ENCODE measurements at places on chromosomes 11 and 22. TPM values are rescaled to one million over a fixed set of nuclear protein-coding genes. Genes with fewer than 3 reads are reported as not detected.

DNA sequence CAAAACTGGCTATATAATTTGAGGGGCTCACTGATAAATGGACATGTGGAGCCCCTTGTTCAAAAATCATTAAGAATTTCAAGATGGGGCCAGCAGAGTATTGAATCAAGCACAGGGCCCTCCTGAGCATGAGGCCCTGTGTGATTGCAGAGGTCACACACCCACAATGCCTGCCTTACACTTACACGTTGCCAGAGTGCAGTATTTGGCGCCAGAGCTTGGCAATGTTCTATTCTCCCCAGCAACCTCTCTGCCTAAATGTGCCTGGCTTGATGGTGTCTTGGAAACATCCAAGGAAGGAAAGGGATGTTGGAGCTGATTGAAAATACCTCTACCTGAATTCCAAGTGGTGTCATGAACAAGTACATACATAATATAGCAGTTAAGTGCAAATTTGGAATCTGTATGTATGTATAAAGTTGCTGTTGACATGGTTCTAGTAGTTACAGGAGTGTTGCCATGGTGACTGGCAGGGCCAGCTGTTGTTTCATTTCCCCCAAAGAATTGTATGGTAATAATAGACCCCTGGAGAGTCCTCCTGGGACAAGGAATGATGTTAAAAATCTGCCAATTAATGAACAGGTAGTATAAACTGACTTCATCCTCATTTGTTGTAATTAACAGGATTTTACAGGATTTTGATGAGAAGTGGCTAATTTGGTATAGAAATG is 205.7 kb upstream of the NAV2 start:
- DNase-seq: no peak

GRCh38 chr11:13110929-13111812 is 102.1 kb downstream of the RASSF10 start:
- DNase-seq: peak; percentile 64

SLC17A6 gene
- not detected for total RNA-seq

CBX6 gene
- total RNA-seq: 53.5 TPM

DNA sequence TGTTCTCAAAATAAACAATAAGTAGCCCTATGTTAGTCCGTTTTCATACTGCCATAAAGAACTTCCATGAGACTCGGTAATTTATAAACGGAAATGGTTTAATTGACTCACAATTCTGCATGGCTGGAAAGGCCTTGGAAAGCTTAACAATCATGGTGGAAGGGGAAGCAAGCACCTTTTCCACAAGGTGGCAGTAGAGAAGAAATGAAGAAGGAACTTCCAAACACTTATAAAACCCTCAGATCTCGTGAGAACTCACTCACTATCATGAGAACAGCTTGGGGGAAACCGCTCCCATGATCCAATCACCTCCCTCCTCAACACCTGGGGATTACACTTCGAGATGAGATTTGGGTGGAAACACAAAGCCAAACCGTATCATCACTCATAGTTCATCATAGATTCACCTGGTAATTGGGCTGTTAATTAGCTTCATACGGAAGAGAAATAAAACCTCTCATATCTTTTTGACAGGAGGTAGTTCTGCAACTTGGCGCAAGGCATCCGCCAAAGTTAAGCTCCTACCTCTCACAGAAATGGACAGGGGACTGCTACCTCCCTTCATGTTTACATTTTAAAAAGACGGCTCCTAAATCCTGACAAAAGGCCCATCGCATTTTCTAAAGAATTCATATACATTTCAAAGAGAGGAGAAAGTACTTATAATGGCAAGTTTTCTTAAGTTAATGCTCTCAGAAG is 49.0 kb downstream of the MUC15 start:
- no peak for DNase-seq

GRCh38 chr11:70477609-70478008 is 79.3 kb downstream of the CTTN start:
- peak; percentile 38 for DNase-seq

- no peak for DNase-seq
Observed at GRCh38 chr22:27952091-27952490, 33.0 kb upstream of the PITPNB start.

- no peak for DNase-seq
Observed at GRCh38 chr22:46068593-46069491, 81.5 kb upstream of the PPARA start.

DNA sequence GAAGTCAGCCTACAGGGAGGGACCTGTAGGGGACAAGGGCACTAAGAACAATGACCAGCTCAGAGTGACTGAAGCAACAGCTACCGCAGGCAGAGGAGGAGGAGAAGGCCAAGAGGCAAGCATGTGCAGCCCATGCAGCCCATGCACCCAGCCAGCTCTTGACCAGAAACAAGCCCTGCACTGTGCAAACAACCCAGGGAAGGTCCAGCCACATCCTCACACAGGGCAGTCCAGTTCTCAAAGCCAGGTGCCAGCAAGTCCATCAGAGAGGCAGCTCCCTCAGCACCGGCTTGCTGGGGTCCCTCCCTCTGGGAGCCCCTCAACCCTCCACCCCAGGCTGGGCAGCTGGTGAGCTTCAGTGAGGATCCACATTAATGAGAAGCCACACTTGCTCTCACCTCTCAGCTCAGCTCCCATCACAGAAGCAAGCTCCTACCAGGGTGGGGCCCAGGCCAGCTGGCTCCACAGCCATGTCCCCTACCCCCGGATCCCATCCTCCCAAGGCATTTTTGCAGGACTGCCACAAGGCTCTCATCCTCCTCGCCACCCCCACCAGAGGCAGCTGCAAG is 7.1 kb downstream of the DGCR2 start:
- no peak for DNase-seq

SCGB2A2 gene
- not detected for total RNA-seq

GSC2 gene
- total RNA-seq: not detected

DNA sequence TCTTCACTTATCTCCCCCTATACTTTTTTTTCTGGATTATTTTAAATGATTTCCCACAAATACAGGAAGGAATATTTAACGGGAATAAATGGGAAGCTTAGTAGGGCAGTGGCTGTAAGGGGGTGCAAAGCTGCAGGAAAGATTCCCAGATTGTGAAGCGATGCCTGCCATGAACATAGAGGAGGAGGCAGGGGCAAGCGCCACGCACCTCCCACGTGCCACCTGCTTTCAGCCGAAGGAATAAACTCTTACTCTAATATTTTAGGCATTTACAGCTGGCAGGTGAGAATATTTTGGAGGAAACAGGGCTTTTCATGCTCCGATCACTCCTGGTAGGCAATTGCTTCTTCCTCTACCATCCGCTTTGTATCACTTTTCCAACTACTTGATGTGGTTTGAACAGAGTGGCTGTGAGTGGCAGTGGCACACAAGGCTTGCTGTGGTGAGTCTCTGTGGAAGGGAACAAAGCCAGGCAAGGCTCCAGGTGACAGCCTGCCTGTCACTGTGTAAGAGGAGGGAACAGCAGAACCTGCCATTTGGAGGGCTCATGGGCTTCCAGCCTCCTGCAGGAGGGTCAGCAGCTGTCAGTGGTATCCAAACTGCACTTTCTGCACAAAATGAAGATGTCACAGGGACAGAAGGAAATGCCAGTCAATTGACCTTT is 54.5 kb upstream of the PLET1 start:
- DNase-seq: no peak

- DNase-seq: peak; percentile 5
Observed at GRCh38 chr11:72746821-72747220, 5.4 kb downstream of the ARAP1 start.

GRCh38 chr11:46445192-46445919 is 53.8 kb upstream of the CHRM4 start:
- no peak for DNase-seq

- DNase-seq: no peak
Observed at GRCh38 chr11:1891831-1892115, at the start of gene PRR33. PRR33 (minus strand) TSS chr11:1891895; CDS start chr11:1890584, 1,311 bp downstream.

DNA sequence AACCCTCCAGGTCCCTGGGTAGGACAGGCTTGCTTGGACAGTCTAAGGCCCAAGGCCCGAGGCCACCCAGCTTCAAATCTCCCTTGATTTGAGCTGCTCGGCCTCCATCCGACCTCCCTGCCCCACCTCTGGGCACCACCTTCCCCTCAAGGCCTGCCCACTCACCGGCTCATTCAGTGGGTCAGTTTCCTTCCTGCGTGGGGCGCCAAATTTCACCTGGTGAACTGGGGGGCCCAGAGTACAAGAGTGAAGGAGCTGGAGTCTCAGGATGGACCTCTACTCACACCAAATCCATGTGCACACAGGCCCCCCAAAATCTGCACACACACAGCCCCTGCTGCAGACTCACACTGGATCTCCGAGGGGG is 3.8 kb downstream of the MAP4K2 start:
- DNase-seq: no peak

GRCh38 chr11:1831338-1832210 is 3.2 kb upstream of the SYT8 start:
- no peak for DNase-seq

Data from heart left ventricle (tissue), 16 donors.